ENCODE measurements at places on chromosomes 12 and 14.

GRCh38 chr14:32263939-32264567, 61.0 kb upstream of the RNU6-8 start:
- DNase-seq = no peak

DNA sequence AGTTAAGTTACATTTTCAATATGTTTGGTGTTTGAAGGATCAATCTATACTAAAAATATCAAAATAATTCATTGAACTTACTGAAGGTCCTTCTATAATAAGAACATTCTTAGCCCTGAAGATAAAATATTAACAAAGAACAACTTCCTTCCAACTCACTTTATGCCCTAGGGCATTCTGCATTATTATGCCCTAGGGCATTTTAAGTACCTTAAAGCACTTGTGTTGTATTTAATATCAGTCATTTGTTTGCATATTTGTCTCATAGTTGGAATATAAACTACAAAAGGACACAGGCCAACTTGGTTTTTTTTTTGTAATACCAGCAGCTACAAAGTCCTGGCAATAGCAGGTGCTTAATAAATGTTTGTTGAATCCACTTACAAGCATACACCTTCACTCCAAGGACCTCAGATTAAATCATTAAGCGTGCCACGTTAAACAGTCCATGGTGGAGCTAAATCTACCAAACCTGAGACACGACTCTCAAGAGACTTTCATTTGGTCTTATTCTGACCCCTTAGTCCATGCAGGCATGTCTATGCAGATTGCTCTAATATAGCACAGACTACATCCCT, 50.7 kb downstream of the EPS8 start:
- DNase-seq = no peak

- DNase-seq = no peak
Measured at GRCh38 chr14:26213846-26214575, 383.8 kb downstream of the NOVA1 start.

- DNase-seq = no peak
Measured at GRCh38 chr14:84468153-84468552, 1061.8 kb upstream of the FLRT2 start.

GRCh38 chr12:76529226-76529918, 30.2 kb downstream of the OSBPL8 start:
- no peak for DNase-seq

GRCh38 chr12:84508851-84509260, 403.7 kb downstream of the SLC6A15 start:
- no peak for DNase-seq

DNA sequence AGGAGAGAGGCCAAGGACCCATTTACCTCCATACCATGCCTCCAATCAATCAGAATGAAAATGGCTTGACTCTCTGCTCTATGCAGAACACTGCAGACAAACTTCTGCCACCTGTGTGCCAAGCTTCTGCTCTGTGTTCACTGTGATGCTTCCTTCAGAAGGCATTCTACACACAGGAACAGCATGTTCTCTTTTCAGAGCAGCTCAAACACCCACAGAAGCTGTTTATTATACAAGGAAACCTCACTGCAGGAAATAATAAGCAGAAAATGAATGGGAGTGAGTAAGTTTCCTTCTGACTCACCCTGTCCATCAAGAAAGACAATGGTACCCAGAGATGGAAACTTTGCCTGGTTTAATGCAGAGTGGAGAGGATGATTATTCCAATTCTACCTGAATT, 2.4 kb upstream of the ESR2 start:
- DNase-seq = no peak

DNA sequence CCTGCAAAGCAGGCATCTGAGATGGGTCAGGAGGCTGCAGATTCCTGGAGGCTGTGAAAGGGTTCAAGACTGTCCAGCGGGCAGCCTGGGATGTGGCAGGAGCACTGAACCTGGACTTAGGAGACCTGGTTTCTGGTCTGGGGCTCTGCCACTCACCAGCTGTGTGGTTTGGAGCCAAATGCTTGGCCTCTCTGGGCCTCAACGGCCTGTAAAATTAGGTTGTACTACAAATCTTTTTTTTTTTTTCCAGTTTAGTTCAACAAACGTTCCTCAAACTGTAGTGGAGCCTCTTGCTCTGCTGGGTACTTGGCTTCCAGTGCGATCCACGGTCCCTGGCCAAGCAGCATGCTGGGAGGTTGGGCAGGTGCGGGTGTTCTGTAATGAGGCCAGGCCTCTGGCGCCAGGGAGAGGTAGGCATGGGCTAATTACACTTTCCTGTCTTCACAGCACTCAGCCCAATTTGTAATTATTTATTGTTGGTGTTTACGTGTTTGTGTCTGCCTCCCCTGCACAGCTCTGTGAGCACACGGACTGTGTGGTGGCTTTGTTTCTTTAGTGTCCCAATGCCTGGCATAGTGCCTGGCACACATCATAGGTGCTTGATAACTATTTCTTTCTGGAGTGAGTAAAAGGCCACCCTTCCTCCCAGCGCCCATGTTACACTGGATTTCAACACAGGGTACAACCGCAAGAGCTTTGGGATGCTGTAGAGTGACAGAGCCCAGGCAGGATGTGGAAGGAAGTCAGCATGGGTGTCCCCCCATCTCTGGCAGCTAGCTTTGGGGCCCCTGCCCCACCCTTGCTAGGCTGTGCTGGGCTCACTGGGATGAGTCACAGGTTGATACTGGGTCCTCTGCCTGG, 5.8 kb upstream of the KRT80 start:
- no peak for DNase-seq

DNA sequence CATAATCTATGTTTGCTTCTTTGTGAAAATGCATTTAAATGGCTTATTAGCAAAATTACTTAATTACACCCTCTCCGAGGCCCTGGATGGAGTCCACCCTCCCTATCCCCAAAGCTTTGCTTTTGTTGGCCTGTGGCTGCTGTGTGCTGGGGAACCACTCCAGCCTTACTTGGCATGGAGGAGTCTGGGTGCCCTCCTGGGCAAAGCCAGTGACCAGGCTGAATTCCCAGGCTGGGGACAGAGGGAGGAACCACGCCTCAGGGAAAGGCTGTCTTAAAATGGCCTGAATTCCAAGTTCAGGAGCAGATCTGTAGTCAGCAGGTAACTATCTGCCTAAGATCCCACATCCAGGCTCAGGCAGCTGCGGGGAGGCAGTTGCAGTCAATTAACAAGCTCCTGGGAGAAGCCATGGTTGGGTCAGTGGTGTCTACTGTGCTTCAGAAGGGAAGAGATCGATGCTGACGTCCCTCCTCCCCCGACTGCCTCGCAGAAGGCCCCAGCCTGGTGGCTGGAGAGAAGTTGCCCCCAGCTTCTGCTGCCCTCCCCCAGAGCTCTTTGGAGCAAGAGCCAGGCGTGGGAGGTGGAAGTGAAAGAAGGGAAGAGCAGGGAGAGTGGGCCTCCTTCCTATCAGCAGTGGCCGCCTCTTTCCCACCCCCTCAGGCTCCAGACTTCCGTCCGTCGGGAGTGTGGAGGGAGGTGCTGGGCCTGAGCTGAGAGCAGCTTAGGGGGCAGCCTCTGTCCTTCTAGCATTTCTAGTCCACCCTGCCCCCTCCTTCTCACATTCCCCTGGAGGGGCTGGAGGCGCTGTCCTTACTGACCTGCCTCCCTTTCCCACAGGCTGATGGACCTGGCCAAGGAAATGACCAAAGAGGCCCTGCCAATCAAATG, 11.3 kb downstream of the VASH1 start:
- DNase-seq = no peak

- no peak for DNase-seq
Measured at GRCh38 chr12:18581232-18581962, 156.4 kb downstream of the PLCZ1 start.

DNA sequence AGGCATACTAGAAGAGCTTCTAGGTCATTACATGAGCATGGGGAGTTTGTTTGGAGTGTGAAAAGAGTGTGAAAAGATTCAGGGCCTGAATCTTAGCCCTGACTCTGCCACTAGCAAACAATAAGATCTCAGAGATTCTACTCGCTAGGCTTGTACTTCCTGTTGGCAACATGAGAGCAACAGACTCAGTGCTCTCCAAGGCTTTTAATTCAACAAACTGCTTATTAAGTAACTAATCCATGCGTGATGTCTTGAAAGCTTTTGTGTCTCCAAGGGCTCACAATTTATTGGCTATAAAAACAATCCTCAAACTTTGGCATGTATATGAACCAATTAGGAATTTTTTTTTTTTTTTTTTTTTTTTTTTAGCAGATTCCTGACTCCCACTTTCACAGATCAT, 105.1 kb downstream of the STXBP6 start:
- no peak for DNase-seq

DNA sequence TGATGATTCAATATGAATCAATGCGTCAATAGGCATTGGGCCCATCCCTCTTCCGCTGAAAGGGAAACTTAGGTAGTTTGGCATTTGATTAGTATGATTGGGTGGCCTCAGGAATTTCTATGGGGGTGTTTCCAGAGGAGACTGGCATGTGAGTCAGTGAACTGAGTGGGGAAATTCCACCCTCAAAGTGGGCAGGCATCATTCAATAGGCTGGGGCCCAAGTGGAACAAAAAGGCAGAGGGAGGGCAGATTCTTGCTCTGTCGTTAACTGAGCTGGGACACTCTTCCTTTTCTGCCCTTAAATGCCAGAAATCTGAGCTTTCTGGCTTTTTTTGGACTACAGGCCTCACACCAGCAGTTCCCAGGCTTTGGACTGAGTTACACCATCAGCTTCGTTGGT, 373.5 kb downstream of the RPS29 start:
- DNase-seq = no peak

DNA sequence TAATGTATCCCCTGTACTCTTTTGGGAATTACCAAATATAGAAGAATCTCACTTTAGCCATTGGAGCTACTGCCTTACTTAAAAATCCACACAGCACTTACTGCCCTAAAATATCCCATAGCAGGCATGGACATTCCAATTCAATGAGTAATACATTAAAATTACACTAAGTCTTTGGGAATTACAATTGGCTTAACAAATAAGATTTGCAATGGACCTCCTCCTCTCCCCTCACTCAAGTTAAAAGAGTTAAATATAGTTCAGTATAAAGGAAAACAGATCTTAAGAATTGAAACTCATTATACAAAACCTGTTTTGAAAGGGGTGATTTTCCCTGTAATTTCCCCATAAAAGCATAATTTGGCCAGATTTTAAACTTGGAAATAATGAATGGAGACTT, 477.1 kb downstream of the SLC16A7 start:
- DNase-seq = no peak

- DNase-seq = no peak
Measured at GRCh38 chr14:60681271-60681670, 32.0 kb upstream of the SIX1 start.

GRCh38 chr14:99564926-99565259, 39.1 kb downstream of the CCDC85C start:
- peak; percentile 80 for DNase-seq

- DNase-seq = no peak
Measured at GRCh38 chr12:109290061-109290460, 19.0 kb downstream of the FOXN4 start.

GRCh38 chr12:41242603-41243002, 54.5 kb downstream of the PDZRN4 start:
- DNase-seq = no peak

DNA sequence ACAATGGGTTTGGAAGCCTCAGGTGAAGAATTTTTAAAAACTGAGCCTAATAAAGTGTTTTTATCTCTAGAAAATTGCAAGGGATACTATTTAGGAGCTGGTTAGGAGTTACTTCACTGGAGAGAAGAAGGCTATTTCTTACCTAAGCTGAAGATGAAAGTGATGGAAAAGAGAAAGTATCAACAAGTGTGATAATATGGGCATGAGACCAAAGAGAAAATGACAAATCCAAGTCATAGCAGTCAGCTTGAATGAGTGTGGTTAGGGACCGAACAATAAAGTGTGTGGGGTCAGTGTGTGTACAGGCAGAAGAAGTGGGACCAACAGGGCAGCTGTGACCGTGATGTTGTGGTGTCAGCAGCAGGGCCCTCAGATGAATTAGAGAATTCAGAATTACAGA, 24.2 kb upstream of the ADAMTS20 start:
- no peak for DNase-seq

DNA sequence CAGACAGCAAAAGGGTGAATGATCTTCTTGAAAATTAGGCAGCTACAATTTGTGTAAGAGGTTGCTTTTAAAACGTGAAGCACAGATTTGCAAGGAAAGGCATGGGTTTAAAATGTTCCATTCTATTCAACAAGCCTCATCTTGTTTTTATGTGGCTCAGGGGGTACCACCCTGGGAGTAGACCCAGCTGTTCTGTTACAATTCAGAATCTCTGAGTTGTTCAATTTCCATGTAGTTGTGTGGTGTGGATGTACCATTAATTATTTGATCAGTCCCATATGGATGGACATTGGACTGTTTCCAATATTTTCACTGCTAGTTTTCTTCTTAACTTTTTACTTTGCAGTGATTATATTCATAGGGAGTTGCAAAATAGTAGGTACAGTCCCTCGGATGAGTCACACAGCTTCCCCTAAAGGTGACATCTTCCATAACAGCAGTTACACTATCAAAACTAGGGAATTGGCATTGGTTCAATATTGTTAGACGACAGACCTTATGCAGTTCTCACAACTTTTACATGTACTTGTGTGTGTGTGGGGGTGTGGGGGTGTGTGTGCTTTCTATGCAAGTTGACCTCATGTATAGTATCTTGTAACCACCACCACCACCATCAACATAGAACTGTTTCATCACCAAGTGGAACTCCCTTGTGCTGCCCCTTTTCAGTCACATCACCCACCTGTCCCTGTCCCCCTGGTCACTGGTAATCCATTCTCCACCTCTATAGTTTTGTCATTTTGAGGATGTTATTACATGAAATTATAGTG, 59.0 kb upstream of the CAPRIN2 start:
- DNase-seq = no peak

GRCh38 chr14:24279301-24280186, 8.1 kb upstream of the RABGGTA start:
- no peak for DNase-seq

- no peak for DNase-seq
Measured at GRCh38 chr12:122399592-122400373, 22.7 kb downstream of the CLIP1 start.

- DNase-seq = no peak
Measured at GRCh38 chr12:113422030-113422885, at the start of gene SDSL. SDSL (plus strand) TSS chr12:113422380; CDS start chr12:113427983, 5,603 bp downstream.

DNA sequence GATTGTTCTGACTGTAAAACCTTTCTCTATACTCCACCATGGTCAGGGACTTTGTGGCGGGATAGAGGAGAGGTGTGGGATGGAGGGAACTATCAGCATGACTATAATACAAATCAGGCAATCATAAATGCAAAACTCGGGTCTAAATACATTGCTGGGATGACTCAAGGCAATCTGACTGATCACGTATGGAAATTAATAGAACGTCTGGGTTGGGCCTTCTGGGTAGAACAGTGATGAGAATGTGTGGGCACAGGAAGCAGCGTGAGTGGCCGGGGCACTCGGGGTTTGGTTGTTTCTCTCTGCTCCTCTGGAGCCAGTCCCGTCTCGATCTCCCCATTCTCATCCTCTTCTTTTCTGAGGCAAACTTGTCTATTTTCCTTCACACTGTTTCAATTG, 485.8 kb downstream of the VRK1 start:
- DNase-seq = no peak

- DNase-seq = no peak
Measured at GRCh38 chr12:126601184-126602170, 1536.2 kb downstream of the AACS start.

Measured in NCI-H1092 (cell line).